CD8-positive, alpha-beta memory T cell (primary cell): ENCODE measurements at places on chromosomes 5 and 9.

- peak; percentile 25 for DNase-seq
Measured at GRCh38 chr5:176578391-176578808, 29.3 kb downstream of the CDHR2 start.

DNA sequence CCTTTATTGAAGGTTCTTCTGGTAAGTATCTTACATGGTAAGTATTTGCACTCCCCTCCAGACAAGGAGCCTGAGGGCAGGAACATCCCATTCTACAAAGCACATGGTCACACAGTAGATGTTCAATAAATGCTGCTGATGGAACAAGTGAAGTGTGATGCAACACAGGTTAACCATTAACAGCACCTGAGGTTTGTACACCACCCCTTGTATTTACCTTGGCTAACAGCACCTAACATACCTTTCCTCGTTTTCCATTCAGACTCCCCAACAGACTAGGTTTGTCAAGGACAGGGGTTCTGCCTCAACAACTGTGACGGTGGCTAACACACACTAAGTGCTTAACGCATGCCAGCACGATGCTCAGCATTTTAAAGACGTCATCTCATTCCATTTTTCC lies 213.6 kb downstream of the MAPKAP1 start:
- no peak for DNase-seq

DNA sequence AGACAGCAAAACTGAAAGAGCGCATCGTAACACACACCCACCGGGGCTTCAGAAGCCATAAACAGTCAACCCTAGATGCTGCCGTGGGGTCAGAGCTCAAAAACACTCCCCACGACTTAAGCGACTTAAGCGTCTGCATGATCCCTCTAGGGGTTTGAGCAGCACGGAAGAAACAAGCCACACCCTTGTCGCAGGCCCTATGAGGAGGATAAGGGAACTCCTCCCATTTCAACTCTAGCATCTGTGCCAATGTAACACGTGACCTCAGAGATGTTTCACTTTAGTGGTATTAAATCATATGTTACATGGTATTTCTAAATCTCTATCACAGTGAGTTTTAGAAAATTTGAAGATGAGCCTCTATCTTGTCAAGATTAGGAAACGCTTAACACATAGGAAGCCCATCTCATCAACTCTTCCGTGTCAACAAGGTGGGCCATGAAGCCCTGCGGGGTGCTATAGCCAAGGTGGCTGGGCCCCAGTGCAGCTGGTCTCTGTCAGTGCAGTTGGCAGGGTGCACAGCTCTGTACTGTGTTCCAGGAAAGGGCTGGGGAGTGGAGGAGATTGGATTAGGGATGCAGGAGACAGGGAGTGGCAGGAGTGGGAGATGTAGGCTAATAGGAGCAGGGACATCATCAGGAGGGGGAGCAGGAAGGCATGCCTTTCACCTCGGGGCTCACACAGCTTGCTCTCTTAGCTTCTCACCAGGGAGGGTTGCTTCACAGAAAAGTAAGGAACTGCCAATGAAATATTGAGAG lies 33.1 kb downstream of the ZCCHC9 start:
- peak; percentile 1 for DNase-seq

DNA sequence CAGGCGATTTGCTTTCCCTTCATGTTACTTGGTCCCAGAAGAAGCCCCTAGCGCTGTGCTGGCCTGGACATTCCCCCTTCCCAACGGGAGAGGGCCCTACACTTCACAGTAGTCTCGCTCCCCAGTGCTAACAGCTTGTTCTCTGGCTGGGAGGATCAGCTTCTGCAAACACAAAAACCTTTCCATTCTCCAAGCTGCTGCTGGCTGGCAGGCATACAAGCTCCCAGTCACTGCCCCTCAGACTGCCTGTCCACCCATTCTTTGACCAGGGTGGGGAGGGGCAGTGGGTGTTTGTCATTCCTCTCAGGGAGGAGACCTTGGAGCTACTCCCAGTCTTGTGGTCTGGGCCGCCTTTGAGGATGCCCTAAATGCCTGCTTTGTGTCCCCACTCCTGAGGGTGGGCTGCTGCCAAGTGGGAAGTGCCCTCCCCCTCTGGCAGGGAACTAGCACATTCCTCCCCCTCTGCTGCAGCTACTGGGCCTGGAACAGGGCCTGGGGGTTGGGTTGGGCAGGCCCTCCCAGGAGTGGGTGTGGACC lies 20.8 kb downstream of the ENHO start:
- DNase-seq, result no peak

- DNase-seq, result no peak
Measured at GRCh38 chr9:25308549-25308948, 369.7 kb downstream of the TUSC1 start.

DNA sequence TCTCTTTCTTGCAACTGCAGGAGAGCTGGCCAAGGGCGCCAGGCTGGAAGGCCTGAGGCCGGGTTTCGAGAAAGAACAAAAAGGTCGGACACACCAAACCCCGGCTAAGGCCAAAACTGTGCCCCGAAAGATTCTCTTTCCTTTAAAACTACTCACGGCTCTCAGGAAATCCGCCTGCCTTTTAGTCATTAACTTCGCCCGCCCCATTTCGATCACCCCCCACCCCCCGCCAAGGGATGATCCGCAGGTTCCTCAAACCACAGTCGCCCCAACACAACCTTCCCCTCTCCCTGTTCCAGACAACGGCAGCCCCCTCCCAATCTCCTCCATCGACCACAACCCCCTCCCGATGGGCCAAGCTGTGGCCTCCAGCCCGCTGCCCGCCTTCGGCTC lies 536 bp downstream of the FEM1C start:
- peak; percentile 61 for DNase-seq

DNA sequence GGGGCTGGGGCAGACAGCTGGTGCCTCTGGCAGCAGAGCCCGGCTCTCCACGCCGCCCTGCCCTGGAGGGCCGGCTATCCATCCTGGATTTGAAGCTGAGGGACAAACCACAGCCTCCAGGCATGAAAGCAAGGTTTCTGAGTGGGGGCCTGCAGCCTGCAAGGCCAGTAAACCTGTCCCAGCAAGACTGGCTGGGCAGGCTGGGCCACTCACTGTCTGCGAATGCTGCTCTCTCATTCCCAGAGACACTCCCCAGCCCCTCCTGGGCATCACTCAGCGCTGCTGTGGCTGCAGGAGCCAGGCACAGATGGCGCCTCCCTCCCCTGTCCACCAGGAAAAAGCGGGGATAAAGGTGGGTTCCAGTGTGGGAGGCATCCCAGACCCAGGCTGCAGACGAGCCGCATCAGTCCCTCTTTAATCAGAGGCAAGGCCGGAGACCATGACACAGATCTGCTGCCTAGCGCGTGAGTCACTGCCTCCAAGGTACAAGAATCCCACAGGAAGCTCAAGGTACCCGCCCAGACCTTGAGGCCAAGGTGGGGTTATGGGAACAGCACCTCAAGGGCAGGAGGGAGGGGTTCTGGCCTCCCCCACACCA lies 118.0 kb downstream of the VAV2 start:
- no peak for DNase-seq

- no peak for DNase-seq
Measured at GRCh38 chr9:34233672-34234071, 54.8 kb downstream of the UBAP1 start.

DNA sequence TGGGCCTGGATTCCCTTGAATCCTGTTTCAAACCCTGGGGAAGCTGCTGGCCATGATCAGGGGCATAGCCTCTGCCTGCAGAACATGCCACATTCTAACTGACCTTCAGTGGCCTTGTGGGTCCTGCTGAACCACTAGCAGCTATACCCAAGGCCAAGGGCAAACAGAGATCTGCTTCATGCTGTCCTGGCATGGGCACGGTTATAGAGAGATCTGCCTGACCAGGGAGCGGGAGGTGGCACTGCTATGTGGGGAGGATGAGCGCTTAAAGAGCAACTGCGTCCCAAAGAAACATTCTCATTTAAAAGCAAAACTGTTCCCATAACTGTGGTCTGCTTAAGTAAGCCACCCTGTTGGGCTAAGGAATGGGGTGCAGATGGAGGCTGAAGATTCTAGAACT lies 36.5 kb upstream of the SYNPO start:
- DNase-seq, result no peak

DNA sequence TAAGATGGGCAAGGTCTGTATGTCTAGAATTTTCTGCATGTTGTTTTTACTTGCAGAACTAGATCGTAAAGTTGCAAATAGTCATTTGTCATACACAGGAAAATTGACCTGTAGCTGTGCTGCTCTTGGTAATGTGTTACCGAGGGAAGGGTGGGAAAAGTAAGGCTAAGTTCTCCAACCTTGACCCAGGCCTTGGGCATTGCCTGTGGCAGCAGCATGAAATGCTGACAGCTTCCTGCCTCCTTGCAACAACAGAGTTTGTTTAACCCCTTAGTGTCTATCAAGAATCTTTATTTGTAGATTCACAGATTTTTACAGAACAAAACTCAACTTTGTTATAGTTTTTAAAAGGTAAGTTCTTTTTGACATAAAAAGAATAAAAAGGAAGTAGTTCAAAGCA lies 48.3 kb downstream of the ERCC6L2 start:
- no peak for DNase-seq

DNA sequence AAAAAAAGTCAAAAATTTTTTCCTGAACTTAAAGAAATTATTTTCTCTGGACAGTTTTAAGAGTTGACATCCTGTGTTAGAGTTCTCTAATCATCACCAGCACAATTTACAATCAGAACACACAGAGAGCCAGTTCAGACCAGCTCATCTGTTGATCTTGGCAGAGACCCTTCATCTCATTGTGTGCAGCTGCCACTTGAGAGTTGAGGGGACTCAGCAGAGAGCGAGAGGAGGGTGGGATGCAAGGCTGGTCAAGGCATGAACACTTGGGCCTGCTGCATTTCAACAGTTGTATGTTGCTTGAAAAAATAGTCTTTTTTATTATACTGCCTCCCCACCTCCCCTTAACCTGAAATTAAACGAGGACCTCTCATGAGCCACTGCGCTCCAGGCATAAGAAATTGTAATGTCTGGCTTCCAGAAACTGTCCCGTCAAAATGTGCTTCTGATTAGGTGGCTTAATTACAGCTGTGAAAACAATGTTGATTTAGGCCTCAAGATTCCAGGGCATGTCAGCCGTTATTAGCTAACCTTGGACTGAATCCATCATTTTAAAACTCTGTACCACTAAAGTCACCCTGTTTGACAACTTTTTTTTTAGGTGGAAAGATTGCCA lies 383.6 kb downstream of the CCDC171 start:
- DNase-seq, result no peak

DNA sequence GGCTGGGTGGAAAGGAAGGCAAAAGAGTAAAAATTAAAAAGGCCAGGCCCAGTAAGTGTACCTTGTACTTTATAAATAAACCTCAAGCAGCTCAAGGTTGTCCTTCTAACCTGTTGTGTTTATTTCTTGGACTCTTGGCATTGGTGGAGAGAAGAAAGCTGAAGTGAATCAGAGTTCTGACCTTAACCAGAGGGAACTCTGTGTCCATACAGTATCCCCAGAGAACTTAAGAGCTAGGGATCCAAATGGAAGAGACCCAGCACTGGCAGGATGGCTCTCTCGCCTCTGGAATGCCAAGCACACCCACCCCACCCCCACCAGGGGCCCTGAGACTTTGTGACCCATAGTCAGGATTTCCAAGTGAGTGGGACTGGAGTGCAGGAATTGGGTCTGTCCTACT lies 14.2 kb downstream of the NUDT2 start:
- no peak for DNase-seq

DNA sequence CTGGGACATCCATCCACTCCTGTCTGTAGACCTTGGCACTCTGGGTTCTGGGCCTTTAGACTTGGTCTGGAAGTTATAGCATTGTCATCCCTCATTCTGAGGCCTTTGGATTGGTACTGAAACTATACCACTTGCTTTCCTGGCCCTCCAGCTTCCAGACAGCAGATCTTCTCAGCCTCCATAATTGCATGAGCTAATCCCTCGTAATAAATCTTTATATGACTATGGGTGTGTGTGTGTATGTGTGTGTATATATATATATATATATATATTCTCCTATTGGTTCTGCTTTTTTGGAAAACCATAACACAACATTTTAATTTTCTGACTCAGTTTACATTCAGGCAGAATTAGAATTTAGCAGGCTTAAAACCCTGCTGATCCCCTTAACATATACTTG lies 180.5 kb downstream of the ENC1 start:
- no peak for DNase-seq

DNA sequence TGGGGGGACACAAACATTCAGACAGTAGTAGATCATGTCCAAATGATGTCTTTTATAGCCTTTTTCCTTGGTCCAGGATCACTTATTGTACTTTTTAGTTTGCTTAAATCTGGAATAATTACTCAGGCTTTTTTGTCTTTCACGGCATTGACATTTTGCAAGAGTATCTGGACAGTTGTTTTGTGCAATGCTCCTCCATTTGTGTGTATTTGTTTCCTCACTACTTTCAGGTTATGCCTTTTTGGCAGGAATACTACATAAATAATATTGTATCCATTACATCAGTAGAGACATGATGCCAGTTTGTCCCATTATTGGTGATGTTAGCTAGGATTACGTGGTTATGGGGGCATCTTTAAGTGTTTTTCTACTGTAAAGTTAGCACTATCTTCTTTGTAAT lies 238.3 kb downstream of the MAN2A1 start:
- DNase-seq, result no peak

GRCh38 chr5:56269216-56269927 lies 36.2 kb upstream of the ANKRD55 start:
- no peak for DNase-seq

DNA sequence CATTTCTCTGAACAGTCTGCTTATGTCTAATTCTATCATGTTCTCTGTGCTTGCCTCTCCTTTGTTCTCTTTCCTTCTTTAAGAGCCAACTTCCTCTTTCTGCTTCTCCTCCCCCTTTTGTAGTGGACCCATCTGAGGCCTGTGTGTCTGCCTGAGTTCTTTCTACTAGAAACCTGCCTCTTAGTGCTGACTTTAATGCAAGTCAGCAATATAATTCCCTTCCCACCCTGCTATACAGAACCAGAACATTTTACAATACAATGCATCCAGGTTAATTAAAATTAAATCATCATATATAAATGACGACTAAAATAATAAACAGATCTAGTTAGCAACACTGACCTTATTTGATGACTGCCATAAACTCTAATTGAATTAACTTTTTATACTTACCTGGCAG lies 82.6 kb upstream of the GAS1 start:
- DNase-seq, result no peak

DNA sequence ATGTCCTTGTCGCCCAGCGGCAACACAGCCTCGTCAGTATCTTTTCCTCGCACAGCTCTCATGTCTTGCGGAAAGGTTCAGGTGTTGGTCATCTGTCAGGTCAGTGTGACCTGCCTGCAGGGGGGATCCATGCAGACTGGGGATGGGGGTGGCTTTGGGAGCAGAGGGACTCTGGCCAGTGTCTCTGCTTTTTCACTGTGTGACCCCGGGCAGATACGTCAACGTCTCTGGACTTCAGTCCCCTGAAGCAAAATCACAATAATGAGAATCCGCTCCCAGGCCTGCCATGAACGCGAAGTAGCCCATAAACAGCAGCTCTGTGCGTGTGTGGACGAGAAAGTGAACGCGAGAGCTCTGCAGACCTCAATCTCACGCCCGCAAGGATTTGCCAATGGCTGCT lies 75.7 kb upstream of the FCN1 start:
- no peak for DNase-seq
